Esophagus muscularis mucosa (tissue), 4 donors: ENCODE measurements at places on chromosomes 4 and X. TPM values are rescaled to one million over a fixed set of nuclear protein-coding genes. Genes with fewer than 3 reads are reported as not detected.

GRCh38 chr4:186486172-186486571 lies 69.2 kb downstream of the MTNR1A start:
- H3K4me3 ChIP-seq, result peak overlapping the region; percentile 36
- H3K4me1 ChIP-seq, result peaks cover 17% of the 10 kb centered on the region
- no peaks in the 10 kb centered on the region for H3K36me3 ChIP-seq
- no peaks in the 10 kb centered on the region for H3K27me3 ChIP-seq

- no peak overlapping the region for H3K4me3 ChIP-seq
- no peaks in the 10 kb centered on the region for H3K4me1 ChIP-seq
- H3K36me3 ChIP-seq, result no peaks in the 10 kb centered on the region
- no peak overlapping the region for H3K27ac ChIP-seq
- H3K27me3 ChIP-seq, result no peaks in the 10 kb centered on the region
- DNase-seq, result no peak
Measured at GRCh38 chr4:57612279-57612678, 502.1 kb upstream of the IGFBP7 start.

The ARHGEF6 gene
- total RNA-seq, result 16.4 TPM

DNA sequence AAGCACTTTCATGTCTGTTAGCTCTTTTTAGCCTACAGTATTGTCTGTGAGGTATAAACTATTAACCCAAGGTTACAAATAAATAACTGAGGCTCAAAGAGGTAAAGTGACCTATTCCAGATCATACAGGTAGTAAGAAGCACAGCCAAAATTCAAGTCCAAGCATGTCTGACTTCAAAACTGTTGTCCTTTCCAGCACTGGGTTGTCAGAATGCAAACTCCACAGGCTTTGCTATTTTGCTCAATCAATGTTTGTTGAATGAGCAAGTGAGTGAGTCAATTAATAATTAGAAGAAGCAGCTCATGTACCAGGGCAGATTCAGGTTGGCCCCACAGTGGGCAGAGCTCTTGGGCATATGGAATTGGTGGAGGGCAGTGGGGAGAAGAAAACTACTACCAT lies 134.1 kb upstream of the ARHGEF9 start:
- no peaks in the 10 kb centered on the region for H3K27me3 ChIP-seq
- no peak overlapping the region for H3K4me3 ChIP-seq
- H3K36me3 ChIP-seq, result no peaks in the 10 kb centered on the region
- no peak for DNase-seq
- no peaks in the 10 kb centered on the region for H3K4me1 ChIP-seq

DNA sequence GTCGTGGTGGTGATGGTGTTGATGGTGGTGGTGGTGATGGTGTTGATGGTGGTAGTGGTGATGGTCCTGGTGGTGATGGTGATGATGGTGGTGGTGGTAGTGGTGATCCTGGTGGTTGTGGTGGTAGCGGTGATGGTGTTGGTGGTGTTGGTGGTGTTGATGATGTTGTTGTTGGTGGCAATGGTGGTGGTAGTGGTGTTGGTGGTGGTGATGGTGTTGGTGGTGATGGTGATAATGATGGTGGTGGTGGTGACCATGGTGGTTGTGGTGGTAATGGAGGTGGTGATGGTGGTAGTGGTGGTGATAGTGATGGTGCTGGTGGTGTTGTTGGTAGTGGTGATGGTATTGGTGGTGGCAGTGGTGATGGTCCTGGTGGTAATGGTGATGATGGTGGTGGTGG lies 49.1 kb downstream of the TLR10 start:
- H3K4me1 ChIP-seq, result peaks cover 10% of the 10 kb centered on the region
- no peak for DNase-seq
- H3K36me3 ChIP-seq, result no peaks in the 10 kb centered on the region
- H3K27ac ChIP-seq, result no peak overlapping the region
- H3K27me3 ChIP-seq, result no peaks in the 10 kb centered on the region

DNA sequence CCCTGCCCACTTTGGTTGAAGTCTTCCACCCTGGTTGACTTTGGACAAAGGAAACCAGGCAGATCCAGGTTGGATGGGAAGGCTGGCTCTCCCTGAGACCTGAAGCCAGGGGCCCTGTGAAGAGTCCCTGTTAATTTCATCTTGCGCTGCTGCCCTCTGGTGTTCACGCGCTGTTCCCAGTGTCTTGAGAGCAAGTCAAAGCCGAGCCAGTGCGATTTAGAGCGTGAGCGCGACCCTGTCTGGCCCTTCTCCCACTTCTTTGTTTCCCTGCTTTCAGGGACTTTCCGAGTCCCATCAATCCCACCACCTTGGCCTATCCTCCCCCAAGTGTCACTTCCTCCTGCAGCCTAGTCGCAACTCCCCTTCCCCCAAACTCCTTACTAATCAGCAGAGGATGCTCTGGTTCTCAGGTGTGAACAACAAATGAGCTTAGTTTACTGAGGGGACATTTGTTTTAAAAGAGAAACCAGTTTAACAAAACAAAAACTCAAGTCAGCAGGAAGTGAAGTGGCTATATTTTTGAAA lies 25.8 kb upstream of the CHRNA9 start:
- H3K4me1 ChIP-seq, result peaks cover 6% of the 10 kb centered on the region
- H3K27ac ChIP-seq, result no peak overlapping the region
- peak; percentile 96 for DNase-seq
- H3K4me3 ChIP-seq, result no peak overlapping the region
- H3K36me3 ChIP-seq, result no peaks in the 10 kb centered on the region

DNA sequence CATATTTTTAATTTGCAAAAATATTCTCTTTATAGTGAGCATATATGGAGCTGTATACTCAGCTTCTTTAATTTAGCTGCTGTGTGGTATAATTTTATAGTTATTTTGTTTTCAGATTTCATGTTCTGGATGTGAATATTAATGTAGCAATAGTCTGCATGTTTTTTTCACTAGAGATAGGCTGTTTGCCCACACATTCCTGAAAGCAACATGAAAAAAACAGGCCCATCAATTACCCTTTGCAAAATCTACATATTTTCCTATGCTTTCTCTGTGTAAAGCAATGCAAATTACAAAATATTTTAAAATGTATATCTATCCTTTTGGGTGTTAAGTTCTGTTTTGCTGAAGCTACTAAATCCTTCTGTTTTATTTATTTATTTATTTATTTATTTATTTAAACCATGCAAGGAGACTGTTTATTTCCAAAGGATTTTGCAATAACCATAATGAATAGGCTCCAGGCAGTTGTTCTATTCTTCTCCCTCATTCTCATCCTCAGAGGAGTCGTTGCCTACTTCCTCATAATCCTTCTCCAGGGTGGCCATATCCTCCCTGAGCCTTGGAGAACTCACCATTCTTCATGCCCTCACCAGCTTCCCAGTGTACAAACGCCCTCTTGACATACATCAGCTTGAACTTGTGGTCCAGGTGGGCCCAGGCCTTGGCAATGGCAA lies 277.1 kb downstream of the ANKRD50 start:
- no peak for DNase-seq
- no peaks in the 10 kb centered on the region for H3K27me3 ChIP-seq
- H3K36me3 ChIP-seq, result no peaks in the 10 kb centered on the region
- H3K4me3 ChIP-seq, result no peak overlapping the region
- no peak overlapping the region for H3K27ac ChIP-seq

The CLDN22 gene
- not detected for total RNA-seq

The GUCY1A1 gene
- 55.8 TPM for total RNA-seq

- H3K36me3 ChIP-seq, result no peaks in the 10 kb centered on the region
- no peak overlapping the region for H3K27ac ChIP-seq
- no peak for DNase-seq
Measured at GRCh38 chrX:103791228-103791627, 14.6 kb downstream of the PLP1 start.

The PNCK gene
- total RNA-seq, result 28.7 TPM

The MAGEA1 gene
- total RNA-seq, result not detected

- H3K27me3 ChIP-seq, result no peaks in the 10 kb centered on the region
- no peak overlapping the region for H3K27ac ChIP-seq
- no peak overlapping the region for H3K4me3 ChIP-seq
- no peaks in the 10 kb centered on the region for H3K36me3 ChIP-seq
- DNase-seq, result no peak
Measured at GRCh38 chrX:11336201-11336600, 43.0 kb downstream of the AMELX start.

DNA sequence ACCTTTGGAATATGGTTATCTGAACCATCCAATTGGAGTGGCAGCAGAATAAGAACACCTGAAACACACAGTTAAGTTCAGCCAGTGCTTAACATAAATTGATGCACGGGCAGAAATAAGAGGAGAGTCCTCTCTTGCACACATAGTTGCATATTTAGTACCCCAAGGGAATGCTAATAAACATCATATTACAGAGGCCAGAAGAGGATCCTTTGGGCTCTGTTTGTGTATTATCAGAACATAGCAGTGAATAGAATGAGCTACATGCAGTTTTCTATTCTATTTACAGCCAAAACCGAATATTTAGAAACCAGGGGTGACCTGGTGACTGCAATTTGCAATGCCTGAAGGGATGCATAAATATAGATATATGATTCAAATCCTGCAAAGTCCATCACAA lies 300.8 kb upstream of the GALNT7 start:
- no peaks in the 10 kb centered on the region for H3K27me3 ChIP-seq
- H3K36me3 ChIP-seq, result no peaks in the 10 kb centered on the region
- no peak overlapping the region for H3K4me3 ChIP-seq

GRCh38 chr4:8169763-8170162 lies 11.2 kb upstream of the ABLIM2 start:
- no peaks in the 10 kb centered on the region for H3K36me3 ChIP-seq
- no peaks in the 10 kb centered on the region for H3K27me3 ChIP-seq
- no peaks in the 10 kb centered on the region for H3K4me1 ChIP-seq
- H3K4me3 ChIP-seq, result no peak overlapping the region
- no peak overlapping the region for H3K27ac ChIP-seq

The DGKK gene
- not detected for total RNA-seq

DNA sequence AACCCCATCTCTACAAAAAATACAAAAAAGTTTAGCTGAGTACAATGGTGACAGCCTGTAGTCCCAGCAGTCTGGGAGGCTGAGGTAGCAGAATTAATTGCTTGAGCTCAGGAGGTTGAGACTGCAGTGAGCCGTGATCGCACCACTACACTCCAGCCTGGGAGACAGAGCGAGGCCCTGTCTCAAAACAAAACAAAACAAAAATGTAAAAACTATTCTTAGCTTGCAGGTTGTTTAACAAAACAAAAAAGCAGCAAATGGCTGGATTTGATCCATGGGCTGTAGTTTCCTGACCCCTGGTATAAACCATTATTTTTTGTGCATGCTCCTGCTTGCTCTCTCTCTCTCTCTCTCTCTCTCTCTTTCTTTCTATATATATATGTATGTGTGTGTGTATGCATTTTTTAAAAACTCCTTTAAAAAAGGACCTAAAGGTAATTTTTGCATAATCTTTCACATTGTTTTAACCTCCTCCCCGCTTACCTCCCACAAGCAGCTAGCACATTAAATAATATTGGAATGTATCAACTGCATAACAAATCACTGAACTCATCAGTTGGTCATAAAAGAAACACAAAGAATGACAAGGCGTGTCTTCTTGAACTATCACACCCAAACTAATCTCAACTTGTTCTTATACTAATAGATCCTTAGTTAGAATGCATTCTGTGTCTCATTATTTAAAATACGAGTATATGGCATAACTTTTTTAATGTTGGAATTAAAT lies 4.8 kb downstream of the AREG start:
- no peak overlapping the region for H3K4me3 ChIP-seq
- no peaks in the 10 kb centered on the region for H3K27me3 ChIP-seq
- no peak overlapping the region for H3K27ac ChIP-seq
- DNase-seq, result no peak
- peaks cover 3% of the 10 kb centered on the region for H3K36me3 ChIP-seq

The GPRASP1 gene
- total RNA-seq, result 14.9 TPM

- no peaks in the 10 kb centered on the region for H3K27me3 ChIP-seq
- H3K36me3 ChIP-seq, result no peaks in the 10 kb centered on the region
- no peak for DNase-seq
- H3K4me1 ChIP-seq, result no peaks in the 10 kb centered on the region
- no peak overlapping the region for H3K4me3 ChIP-seq
Measured at GRCh38 chrX:140664939-140665338, 44.6 kb upstream of the LINC00632 start.

DNA sequence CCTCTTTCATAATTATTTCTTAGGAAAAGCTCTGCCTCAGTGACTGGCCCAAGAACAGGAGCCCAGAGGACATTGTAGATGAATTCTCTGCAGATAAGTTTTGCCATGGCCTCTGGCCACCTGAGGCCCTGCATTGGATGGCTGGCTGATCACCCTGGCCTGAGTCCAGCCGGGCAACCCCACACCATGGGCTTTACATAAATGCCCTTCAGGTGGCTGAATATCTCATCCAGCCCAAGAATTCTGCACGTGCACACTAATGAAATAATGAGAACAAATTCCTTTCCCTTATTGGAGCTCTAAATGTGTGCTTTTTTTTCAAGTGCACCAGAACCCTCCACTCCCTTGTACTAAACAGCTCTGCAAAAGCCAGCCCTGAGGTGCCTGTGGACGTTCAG lies 65.7 kb downstream of the IRF2 start:
- H3K4me1 ChIP-seq, result peaks cover 39% of the 10 kb centered on the region
- no peaks in the 10 kb centered on the region for H3K27me3 ChIP-seq
- DNase-seq, result no peak
- peak overlapping the region; percentile 61 for H3K27ac ChIP-seq
- peaks cover 47% of the 10 kb centered on the region for H3K36me3 ChIP-seq

GRCh38 chrX:13994104-13994503 lies 35.6 kb downstream of the GEMIN8 start:
- H3K27ac ChIP-seq, result no peak overlapping the region
- H3K4me3 ChIP-seq, result no peak overlapping the region
- H3K4me1 ChIP-seq, result no peaks in the 10 kb centered on the region
- H3K36me3 ChIP-seq, result no peaks in the 10 kb centered on the region
- H3K27me3 ChIP-seq, result no peaks in the 10 kb centered on the region
- DNase-seq, result no peak

GRCh38 chr4:166274136-166274761 lies 401.2 kb downstream of the TLL1 start:
- DNase-seq, result no peak
- no peaks in the 10 kb centered on the region for H3K27me3 ChIP-seq
- no peak overlapping the region for H3K4me3 ChIP-seq
- H3K27ac ChIP-seq, result no peak overlapping the region
- no peaks in the 10 kb centered on the region for H3K4me1 ChIP-seq
